ENCODE measurements at places on chromosomes 16 and 17.
A peak's percentile ranks its signal among the peaks of the same experiment; 100 is the strongest.

- no peak for DNase-seq
These were observed 91.4 kb upstream of the GSE1 start for GRCh38 chr16:85521552-85522307.

DNA sequence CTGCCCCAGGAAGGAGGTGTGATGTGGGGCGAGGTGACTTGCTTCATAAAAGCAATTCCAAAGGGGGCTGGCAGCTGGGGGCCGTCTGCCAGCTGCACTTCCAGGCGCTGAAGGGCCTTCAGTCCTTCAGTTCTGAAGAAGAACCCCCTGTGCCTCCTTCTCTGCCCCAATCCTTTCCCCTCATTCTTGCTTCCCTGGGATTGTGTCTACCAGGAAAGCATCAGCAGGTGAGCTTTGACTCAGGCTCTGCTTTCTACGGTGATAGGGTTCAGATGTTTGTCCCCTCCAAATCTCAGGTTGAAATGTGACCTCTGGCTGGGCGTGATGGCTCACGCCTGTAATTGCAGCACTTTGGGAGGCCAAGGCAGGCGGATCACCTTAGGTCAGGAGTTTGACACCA, 52.5 kb upstream of the NKD1 start:
- no peak for DNase-seq

GRCh38 chr17:78797213-78797612, 15.1 kb upstream of the CYTH1 start:
- no peak for DNase-seq

- no peak for DNase-seq
These were observed 8.0 kb upstream of the KRT23 start for GRCh38 chr17:40945414-40945813.

DNA sequence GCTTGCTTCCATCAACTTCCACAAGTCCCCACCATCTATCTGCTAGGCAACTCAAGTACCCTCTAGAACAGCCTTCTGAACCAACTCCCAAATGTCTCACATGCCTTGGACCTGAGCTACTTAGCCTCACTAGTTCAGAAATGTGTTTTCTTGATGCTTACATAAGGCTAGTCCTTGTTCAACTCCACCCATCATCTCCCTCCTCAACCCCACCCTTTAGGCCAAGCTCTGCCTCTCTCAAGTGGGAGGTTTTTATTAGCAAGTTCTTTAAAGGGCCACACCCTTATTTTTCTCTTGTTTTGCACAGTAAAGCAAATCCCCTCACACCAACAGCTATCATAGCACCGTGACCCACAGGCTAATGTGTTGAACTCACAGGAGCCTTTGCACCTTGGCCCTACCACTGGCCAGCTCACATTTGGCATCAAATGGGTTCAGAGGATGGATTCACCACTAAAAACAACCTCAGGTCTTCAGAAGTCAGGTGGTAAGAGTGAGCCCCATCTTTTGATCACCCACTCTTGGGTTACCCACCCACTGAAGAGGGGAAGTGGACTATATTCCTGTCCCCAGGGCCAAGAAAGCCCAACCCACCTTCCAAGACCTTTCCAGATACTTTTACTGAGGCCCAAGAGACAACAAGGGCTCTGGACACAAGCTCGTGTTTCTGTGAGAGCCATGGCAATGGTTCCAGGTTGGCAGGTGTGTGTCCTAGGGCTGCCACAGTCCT, 12.2 kb downstream of the PIK3R5 start:
- no peak for DNase-seq

- no peak for DNase-seq
These were observed 15.1 kb upstream of the GUCY2D start for GRCh38 chr17:7987112-7987893.

GRCh38 chr17:79224903-79225302, 150.3 kb downstream of the ENGASE start:
- DNase-seq, result no peak

DNA sequence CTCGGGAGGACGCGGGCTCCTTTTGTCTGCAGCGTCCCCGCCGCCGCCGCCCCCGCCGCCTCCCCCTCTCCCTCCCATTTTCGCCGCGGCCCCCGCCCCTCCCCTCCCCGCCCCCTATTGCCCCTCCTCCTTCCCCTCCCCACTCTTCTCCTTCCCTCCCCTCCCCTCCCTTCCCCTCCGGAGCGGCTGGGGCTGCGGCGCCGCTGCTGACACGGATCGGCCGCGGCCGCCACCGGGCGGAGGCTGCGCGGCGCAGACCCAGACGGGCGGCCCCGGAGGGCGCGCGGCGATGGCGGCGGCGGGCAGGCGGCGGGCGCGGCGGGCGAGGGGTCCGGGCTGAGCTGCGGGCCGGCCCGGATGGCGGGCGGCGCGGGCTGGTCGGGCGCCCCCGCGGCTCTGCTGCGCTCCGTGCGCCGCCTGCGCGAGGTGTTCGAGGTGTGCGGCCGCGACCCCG, at the start of gene RAB11FIP4:
Gene RAB11FIP4, plus strand, starts transcription at position 180 of the 454 bp plus-strand sequence. Its CDS starts 178 bp downstream, at position 358.
- peak; percentile 41 for DNase-seq

GRCh38 chr16:73047536-73048291, at the start of gene ZFHX3:
ZFHX3 (minus strand) TSS chr16:73048128; CDS start chr16:72960145, 87,983 bp downstream.
- peak; percentile 84 for DNase-seq

GRCh38 chr16:35174016-35174415, 1714.6 kb downstream of the TP53TG3F start:
- DNase-seq, result no peak

- no peak for DNase-seq
These were observed 21.1 kb downstream of the KNOP1 start for GRCh38 chr16:19696961-19697360.

GRCh38 chr17:7352910-7353635, 1.1 kb downstream of the KCTD11 start:
- no peak for DNase-seq

DNA sequence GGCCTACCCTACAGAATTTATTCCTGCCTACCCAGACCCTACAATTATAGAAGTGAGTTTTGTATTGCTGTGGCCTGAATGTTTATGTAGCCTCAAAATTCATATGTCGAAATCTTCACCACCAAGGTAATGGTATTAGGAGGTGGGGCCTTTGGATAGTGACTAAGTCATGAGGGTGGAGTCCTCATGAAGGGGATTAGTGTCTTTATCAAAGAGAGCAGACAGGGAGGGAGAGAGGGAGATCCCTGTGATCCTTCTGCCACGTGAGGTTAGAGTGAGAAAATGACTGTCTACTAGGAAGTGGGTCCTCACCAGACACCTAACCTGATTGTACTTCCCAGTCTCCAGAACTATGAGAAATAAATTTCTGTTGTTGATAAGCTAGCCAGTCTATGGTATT, 981 bp upstream of the DUXB start:
- no peak for DNase-seq

DNA sequence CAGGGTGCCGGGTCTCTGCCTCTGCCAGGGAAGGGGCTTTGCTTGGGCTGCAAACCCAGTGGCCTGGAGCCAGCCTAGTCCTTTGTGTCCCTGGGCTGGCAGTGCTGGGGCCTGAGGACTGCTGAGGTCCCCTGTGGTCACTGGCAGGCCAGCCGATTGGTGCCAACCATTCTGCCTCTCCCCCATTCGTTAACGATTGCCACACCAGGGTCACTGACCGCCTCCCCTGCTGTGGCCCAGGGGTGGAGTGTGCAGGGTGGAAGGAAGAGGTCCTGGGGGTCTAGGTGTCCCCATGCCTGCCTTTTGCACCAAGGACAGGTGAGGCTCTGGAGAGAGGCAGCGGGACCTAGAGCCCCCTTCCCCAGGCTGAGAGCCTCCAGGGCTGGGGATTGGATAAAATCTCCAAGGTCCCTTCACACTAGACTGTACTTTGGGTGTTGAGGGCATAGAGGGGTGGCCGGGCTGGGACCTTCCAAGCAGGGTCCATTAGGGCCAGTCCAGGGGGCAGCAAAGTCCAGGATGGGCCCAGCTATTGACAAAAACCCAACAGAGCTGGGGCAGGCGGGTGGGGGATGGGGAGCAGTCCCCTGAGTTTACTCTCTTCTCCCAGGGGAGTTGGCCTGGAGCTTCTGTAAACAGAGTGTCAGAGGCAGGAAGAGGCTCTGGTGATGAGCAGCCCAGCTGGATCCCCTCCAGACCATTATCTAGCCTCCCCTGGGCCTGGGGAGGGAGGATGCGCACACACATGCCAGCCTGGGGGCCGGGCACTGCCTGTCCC, 1.1 kb downstream of the VASN start:
- peak; percentile 90 for DNase-seq

GRCh38 chr17:33786478-33786877, 468.6 kb upstream of the CCL2 start:
- DNase-seq, result no peak

- DNase-seq, result no peak
These were observed 6.8 kb downstream of the CACNG4 start for GRCh38 chr17:66971264-66971663.
